ENCODE measurements at places on chromosomes 11 and 22.
A peak's percentile ranks its signal among the peaks of the same experiment; 100 is the strongest.

DNA sequence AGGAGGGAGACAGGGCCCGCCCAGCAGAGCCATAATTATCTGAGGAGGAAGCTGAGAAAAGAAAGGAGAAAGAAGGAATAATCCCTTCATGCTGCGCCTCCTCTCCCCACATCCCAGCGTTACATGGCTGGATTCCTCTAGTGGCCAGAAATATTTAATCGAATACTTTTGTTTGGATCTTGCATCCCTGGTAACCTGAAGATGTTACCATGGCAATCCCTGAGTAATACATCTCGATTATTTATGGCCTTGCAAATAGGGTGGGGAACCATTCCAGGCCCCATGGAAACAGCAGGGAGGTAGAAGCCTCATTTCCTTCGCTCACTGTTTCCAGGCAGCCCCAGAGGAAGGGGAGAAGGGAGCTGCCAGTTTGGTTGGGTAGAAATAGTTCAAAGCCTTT lies 357.7 kb downstream of the BUD13 start:
- no peak for DNase-seq

DNA sequence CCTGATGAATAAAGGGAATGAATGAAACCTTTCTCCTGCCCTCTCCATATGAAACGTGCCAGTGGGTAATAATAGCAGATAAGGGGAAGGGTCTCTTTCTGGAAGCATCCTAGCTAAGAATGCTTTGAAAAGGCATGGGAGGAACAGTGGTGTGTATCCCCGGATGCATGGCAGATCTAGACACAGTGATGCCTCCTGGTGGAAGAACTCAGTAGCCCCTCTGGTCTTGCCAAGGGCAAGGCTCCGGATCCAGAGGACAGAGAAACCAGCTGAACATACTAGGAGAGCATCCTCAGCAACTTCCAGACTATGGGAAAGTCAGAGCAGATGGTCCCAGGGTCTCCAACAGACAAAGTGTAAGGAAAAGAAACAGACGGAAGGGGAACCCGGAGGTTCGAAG lies 6.4 kb downstream of the BAIAP2L2 start:
- peak; percentile 18 for DNase-seq

DNA sequence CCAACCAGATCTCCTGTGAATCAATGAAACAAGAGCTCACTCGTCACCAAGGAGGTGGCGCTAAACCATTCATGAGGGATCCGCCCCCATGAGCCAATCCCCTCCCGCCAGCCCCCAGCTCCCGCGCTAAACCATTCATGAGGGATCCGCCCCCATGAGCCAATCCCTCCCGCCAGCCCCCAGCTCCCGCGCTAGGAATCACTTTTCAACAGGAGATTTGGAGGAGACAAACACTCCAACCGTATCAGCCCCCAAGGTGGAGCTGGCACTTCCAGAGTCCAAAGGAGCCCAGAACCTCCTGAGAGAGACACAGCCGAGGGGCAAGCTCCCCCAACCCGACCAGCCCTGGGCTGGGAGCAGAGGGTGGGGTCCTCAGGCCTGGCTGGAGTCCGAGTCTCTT lies 40.9 kb upstream of the PRR5 start:
- no peak for DNase-seq

DNA sequence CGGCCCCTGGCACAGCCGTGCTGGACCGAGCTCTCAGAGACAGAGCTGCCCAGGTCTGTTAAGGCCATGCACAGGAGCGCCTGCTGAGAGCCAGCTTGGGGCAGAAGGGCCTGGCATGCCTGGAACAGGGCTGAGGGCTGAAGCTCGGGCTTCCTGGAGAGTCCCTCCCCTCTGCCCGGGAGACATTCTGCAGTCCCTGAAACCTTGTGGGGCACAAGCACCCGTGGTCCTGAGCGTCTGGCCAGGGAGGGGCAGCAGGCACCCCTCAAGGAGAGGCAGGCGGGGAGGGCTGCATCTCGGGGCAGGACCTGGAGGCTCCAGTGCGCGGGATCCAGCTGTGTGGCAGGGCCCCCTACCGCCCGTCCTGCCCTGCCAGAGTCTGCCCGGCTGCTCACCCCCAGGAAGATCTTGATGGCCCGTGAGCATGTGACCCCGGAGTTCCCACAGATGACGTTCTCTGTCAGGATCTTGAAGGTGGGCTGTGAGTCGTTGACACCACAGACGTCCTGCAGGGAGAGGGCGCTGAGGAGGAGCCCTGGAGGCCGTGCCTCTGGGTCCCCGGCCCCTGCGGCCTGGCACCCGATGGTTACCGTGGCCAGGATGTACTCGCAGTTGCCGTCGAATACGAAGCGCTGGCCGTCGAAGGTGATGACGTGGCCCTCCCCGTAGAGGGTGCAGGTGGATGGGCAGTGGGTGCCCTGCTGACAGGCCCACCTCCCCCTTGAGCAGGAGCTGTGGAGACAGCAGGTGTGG lies 10.9 kb downstream of the MUC6 start:
- no peak for DNase-seq

- DNase-seq, result no peak
Observed at GRCh38 chr11:76444065-76444383, 794 bp upstream of the EMSY start.

GRCh38 chr22:44391015-44391414 lies 78.3 kb upstream of the SHISAL1 start:
- no peak for DNase-seq

GRCh38 chr11:83871054-83871453 lies 584.9 kb upstream of the CCDC90B start:
- DNase-seq, result no peak

- DNase-seq, result no peak
Observed at GRCh38 chr11:74010306-74011300, 1.7 kb upstream of the UCP3 start.

DNA sequence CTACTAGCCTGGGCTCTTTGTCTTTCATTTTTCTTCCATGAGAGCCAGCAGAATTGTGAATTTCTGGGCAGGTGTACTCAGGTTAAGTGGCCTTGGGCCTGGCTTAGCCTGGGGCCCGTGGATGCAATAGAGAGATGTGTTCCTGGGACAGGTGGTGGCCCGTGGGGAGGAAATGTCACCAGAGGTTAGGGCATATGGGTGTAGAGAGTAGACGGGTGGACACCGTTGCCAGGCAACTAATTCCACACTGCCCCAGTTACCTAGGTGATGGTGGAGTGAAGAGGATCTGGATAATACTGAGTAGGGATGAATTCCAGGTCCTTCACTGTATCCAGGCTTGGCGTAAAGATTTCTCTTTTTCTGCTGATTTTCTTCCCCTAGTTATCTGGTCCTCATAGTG lies 175.0 kb downstream of the INSC start:
- peak; percentile 9 for DNase-seq

DNA sequence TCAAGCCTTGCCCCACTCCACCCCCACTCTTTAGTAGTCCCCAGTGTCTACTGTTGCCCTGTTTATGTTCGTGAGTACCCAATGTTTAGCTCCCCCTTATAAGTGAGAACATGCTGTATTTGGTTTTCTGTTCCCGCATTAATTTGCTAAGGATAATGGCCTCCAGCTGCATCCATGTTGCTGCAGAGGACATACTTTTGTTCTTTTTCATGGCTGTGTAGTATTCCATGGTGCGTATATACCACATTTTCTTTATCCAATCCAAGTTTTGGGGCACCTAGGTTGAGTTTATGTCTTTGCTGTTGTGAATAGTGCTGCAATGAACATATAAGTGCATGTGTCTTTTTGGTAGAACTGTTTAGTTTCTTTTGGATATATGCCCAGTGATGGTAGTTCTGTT lies 16.2 kb upstream of the FXYD6 start:
- no peak for DNase-seq

- DNase-seq, result no peak
Observed at GRCh38 chr11:35338921-35339320, 80.4 kb downstream of the SLC1A2 start.

- peak; percentile 20 for DNase-seq
Observed at GRCh38 chr11:14642873-14643696, 519 bp upstream of the PDE3B start.

DNA sequence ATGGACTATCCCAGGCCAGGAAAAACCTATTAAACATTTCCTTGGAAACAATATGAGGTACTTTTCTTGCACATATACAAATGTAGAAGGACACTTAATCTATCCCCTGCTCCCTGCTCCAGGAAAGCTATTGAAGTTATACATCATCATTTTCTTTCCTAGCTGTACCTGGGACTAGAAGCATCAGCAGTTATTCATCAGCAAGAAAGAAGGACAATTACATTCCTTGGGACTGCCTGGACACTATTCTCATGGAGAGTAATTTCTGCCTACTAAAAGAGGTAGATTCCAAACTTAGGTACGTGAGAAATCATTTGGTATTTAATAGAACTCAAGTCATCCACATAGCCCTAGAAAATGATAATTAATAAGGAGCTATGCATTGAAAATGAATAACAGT lies 51.0 kb upstream of the PICALM start:
- no peak for DNase-seq

DNA sequence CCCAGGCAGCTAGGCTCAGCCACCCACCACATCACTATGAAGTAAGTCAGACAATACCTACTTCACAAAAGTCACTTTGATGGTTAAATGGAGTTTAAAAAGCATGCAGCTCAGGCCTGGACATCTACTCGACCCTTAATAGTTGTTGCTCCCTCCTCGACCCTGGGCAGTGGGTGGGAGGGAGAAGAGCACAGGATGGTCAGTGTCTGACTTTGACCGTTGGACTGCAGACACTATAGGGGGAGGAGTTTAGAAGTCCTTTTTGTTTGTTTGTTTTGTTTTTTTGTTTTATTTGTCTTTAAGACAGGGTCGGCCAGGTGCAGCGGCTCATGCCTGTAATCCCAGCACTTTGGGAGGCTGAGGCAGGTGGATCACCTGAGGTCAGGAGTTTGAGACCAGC lies 38.6 kb upstream of the XBP1 start:
- DNase-seq, result no peak

DNA sequence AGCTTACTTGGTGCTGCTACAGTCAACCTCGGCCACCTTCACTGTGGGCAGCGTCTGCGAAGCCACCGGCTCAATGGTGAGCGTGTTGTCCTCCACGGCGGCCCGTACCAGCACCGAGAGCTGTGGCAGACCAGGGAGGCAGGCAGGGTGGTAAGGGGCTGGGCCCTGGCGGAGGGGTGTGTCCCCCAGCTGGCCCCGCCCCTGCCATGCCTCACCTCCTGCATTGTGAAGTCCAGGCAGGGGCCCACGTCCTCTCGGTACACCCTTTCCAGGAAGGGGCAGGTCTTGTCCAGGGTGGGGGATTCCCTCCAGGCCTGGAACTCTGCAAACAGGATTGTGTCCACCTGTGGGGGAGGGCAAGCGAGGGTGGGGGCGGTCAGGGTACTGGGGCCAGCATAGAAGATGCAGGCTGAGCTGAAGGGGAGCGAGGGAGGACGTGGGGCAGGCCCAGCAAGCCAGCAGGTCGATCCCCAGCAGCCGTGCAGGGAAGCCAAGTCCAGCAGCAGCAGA lies 12.8 kb downstream of the RAB3IL1 start:
- no peak for DNase-seq

- no peak for DNase-seq
Observed at GRCh38 chr11:61754534-61755482, 2.4 kb downstream of the MYRF start.

Data from G401 (cell line).